ENCODE measurements at places on chromosomes 2 and 18.
A peak's percentile ranks its signal among the peaks of the same experiment; 100 is the strongest.

GRCh38 chr2:98473995-98474780, 29.5 kb downstream of the INPP4A start:
- DNase-seq, result no peak

DNA sequence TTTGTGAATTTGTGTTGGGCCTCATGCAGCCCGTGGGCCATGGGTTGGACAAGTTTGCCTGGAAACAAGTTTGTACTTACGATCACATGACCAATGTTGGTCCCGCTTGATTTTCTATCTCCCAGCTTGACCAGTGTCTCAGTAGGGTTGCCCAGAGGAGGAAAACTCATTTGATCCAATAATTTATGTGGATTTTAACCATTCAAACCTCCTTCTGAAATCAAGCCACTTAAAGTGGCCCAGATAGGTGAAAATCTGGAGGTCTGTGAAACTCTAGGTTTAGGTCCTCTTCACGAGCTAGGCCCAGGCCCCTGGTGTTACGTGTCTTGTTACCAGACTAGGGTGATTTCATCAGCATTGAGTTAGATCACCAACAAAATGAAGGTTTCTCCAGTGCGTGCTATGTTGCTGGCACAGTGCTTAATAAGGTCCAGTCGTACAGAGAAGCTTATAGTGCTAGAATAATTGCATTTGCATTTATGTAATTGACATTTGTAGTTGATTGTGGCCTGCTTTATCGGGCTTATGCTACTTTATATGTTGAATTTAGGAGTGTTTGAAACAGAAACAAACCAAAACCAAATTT, 4.4 kb downstream of the ACTR2 start:
- peak; percentile 8 for DNase-seq

DNA sequence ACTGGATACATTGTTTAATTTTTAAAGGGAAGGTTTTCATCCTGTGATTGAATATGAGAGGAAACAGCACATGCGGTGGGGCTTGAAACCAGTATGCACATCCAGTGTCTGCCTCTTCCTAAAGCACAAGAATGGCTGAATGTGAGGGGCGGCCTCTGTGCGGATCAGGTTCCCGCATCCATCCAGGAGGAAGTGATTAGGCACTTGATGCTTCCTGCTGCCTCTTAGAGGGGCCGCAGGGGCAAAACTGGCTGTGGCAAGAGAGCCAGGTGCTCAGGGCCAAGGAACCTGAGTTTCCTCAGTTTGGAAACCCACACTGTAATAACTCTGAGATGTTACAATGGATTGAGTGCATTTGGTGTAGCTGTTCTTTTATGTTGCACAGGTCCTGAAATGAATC, 48.8 kb downstream of the THNSL2 start:
- DNase-seq, result peak; percentile 14

- no peak for DNase-seq
These were observed 24.5 kb upstream of the RAPGEF4 start for GRCh38 chr2:172711110-172711509.

GRCh38 chr2:181037922-181038321, 57.5 kb downstream of the UBE2E3 start:
- no peak for DNase-seq

GRCh38 chr2:100262555-100263320, 59.6 kb downstream of the LONRF2 start:
- DNase-seq, result peak; percentile 78

- no peak for DNase-seq
These were observed 43.0 kb downstream of the WIPF1 start for GRCh38 chr2:174554529-174555150.
